ENCODE measurements at places on chromosomes 3 and 15.

DNA sequence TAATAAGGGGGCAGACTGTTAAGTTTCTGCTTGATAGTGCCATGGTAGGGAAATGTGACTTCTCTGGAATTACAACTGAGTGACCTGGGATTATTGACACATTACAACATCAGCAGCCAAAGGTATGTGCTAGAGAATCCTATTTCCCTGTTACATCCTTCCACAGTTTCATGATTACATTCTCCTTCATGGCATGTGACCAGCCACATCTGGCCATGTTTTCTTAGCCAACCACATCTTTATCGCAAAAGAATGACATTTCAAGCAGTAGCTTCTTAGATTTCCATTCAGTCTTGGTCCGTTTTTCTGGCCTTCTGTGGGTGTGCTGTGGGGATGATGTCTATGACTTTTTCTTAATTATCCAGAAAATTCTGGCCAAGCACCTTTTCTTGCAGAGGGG is 45.4 kb upstream of the CTDSPL start:
- no peak for DNase-seq

DNA sequence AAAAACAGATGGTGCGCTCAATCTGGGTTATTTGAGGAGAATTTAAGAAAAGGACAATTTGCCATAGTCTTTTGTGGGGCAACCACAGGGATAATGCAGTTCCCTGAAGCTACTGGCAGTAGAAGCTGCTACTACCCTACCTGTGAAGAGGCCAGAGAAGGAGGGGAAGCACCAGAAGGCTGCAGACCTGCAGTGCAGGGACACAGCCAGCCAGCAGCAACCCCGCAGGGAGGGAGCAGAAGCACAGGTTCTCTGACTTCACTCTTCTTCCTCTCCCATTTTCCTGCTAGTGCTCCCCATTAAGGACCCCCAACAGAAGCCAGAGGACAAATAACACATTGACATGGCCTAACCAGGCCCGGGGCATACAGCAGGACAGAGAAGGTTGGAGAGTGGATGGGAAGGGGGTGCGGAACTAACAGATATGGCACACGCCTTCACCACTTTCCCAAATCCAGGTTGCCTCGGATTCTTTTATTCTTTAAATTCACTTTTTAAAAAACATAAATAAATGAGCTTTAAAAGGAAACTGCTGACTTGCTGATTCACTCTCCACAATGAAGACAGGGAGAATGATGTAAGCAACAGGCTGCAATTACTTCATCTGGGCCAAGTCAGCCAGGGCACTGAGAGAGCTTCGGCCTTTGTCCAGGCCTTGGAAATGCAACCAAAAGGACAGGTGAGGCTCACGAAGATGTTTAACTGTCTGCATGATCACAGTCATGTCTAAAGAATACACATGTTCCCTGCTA is 30.1 kb downstream of the POPDC2 start:
- DNase-seq: no peak

GRCh38 chr15:91348752-91349500 is 248.9 kb downstream of the SV2B start:
- no peak for DNase-seq

- no peak for DNase-seq
These were observed 90.1 kb downstream of the CHST2 start for GRCh38 chr3:143209715-143210059.

GRCh38 chr3:170707899-170708298 is 122.0 kb upstream of the SLC7A14 start:
- no peak for DNase-seq

GRCh38 chr3:46350262-46350565 is 3.7 kb upstream of the CCR2 start:
- DNase-seq: no peak

- no peak for DNase-seq
These were observed 366.4 kb downstream of the RAP2B start for GRCh38 chr3:153528473-153528872.

- DNase-seq: peak; percentile 10
These were observed 121.0 kb downstream of the TFDP2 start for GRCh38 chr3:142028243-142028777.

DNA sequence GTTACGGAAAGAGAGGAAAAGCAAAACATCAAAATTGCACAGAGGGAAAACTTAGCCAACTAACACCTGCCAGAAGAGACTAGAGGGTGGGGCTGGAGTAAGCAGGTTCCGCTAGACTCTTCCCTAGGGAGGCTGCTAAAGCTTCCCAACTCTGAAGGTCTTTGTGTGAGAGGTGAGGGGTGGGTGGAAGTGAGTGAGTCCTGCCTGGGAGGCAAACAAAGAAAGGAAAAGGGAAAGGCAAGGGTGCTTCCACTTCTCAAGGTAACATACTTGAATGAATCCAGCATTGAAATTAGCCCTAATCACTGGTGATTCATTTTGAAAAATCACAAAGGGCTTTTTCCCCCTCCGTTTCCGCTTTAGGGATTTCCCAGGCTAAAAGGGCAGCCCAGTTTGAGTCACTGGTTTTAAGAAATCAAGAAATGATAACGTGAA is 220.5 kb upstream of the ADAMTS9 start:
- no peak for DNase-seq

- DNase-seq: no peak
These were observed at the start of gene FBXO40 for GRCh38 chr3:121592856-121593702. FBXO40 (plus strand) TSS chr3:121593379; CDS start chr3:121620576, 27,197 bp downstream.

- DNase-seq: no peak
These were observed 296.3 kb upstream of the TMCO5A start for GRCh38 chr15:37638116-37638515.

- DNase-seq: no peak
These were observed 869.1 kb downstream of the TBL1XR1 start for GRCh38 chr3:176328198-176328597.

DNA sequence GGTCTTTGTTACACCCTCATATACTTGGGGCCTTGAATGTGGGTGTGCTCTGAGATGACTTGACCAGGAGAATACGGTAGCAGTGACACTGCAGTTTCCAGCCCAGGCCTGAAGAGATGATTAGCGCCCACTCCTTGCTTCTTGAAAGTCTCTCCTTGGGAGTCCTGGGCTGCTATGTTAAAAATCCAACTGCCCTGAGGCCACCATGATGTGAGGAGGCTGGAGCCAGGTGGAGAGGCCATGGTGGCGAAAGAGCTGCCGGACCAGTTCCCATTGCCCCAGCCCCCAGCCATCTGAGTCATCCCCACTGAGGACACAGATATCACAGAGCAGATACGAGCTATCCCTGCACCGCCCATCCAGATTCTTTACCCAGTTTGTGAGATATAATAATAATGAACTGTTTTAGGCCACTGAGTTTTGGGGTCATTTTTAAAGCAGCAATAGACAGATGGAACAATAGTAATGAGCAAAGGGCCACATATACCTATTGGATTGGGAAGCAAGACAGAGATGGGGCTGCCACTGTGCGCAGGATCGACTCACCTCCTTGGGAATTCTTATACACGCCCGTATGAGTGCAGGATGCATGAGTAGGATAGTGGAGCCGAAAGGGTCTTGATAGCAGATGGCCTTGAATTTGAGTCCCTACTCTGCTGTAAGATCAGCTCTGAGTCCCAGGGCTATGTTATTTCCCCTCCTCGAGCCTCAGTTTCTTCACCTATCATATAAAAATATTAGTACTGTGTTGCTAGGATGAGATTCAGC is 12.1 kb upstream of the GATA2 start:
- no peak for DNase-seq

GRCh38 chr15:71708051-71708429 is 102.3 kb upstream of the NR2E3 start:
- DNase-seq: no peak

GRCh38 chr15:63093486-63094205 is 28.0 kb upstream of the LACTB start:
- peak; percentile 62 for DNase-seq

GRCh38 chr3:56365905-56366640 is 102.2 kb downstream of the ERC2 start:
- no peak for DNase-seq

- no peak for DNase-seq
These were observed 525.1 kb downstream of the PDCD6IP start for GRCh38 chr3:34323517-34323916.

DNA sequence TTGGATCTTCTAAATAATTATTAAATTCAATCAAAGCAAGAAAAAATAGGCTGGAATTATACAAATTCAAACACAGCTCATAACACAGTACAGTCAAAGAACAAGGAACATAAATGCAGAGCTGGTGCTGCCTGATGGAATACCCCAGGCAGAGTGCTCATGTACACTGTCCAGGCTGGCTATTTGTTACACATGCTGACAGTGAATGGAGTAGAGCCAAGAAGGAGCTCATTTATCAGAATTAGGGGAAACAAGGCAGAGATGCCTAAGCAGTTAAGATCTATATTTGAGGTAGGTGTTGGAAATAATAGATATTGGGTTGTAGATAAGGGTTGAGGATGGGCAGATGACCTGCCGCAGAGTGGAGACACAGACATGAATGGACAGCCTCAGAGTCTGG is 788.2 kb upstream of the ARPP21 start:
- no peak for DNase-seq
